ENCODE measurements at places on chromosomes 11 and 22.
A peak's percentile ranks its signal among the peaks of the same experiment; 100 is the strongest.

DNA sequence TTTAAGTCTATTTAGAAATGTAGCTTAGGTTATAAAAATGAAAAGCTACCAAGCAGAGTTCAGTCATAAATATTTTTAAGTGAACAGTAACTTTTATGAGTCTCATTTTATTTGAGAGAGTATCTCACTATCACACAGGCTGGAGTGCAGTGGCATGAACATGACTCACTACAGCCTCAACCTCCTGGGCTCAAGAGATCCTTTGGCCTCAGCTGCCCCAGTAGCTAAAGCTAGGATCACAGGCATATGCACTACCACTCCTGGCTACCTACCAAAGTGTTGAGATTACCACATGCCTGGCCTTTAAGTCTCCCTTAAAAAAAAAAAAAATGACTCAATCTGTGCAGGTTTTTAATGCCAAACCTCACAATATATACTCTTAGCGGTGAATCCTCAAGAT is 34.7 kb upstream of the CLNS1A start:
- no peak for DNase-seq

GRCh38 chr11:827897-828192 is at the start of gene CRACR2B:
Gene CRACR2B, plus strand, starts transcription at chr11:827919. Its CDS starts 689 bp downstream, at chr11:828608.
- DNase-seq: no peak

- DNase-seq: no peak
These were observed 35.9 kb downstream of the ST3GAL4 start for GRCh38 chr11:126391286-126391954.

DNA sequence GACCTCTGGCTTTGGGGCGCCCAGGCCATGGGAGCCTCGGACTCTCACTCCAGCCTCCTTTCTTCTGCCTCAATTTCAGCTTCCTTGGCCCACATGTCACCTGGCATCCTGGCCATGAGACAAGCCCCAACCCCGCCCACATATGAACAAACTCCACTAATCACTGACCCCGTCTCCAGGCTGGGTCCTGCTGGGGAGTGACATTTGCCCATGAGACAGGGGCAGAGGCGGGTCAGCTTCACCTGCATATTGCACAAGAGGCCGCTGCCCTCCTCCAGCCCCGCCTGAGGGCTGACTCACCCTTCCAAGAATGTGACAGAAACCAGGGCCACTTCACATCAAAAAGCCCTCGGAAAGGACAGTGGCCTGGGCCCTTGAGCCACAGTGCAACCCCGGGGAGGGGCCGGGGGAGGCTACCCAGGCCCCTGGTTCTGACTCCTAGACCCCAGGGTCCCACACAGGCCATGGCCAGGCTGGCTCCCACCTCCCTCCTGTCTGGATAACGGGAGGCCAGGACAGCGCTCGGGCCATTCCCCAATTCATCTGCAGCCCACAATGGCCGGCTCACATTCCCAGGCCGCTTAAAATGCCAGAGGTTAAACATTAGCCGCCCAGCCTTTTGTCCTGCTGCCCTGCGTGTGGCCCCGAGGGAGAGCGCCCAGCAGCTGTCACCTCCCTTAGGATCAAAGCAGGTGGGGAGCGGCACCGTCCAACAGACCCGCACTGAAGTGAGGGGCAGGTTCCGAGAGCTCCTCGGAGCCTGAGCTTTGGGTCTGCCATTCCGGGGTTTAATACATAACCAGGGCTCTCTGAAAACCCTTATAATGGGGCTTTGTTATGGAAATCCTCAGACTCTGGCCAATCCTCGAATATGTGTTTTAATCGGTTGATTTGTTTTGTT is 42.3 kb downstream of the TRMU start:
- DNase-seq: peak; percentile 84

GRCh38 chr11:8720352-8720751 is 37.8 kb downstream of the RPL27A start:
- no peak for DNase-seq

DNA sequence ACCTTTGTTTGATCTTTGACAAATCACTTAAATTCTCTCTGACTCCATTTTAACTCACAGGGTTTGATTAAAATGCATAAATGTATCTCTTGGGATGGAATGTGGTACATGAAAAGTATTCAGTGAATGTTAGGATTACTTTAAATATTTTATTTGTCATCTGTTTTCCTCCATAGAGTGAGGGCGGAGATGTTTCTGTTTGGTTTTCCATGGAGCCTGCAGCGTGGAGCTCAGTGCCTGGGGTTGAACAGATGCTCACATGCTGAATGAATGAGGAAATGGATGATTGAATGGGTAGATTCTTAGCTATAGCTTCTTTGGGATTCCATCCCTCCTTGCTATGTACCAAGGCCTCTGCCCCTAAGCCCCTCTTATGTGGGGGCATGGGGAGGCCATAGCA is 10.0 kb downstream of the TSPAN18 start:
- no peak for DNase-seq

DNA sequence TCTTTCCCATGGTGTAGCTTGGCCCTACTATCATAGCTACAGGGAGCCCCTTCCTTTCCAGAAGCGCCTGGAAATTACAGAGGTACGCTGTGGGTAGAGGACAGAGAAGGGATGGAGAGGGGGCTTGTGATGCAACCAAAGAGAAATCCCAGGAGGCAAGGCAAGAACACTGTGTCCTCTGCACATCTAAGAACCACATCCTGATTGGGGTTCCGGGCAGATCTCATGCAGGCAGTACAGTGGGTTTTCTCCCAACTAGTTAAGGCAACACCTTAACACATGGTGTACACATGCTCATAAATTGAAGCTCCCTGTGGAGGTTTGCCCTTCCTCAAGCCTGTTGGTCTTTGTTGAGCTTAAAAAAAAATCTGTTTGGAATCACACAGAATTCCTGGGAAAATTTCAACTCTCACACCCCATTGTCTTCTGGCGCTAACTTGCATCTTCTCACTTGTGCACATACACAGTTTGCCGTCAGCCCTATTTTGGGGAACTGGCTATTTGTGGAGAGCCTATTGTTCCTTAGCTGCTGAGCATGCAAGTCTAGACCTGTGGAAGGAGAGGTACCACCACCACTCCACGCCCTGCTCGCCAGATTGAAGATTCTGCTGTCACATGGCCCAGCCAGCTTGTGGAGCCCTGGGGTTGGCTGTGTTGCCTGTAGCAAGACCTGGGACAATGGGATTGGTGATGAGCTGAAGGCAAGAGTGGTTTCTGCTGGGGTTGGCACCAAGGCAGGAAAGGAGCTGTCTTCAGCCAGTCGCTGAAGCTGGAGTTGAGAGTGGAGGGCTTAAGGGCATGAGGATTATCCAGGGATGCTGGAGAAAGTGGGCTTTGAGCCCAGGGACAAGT is 52.4 kb downstream of the ALX4 start:
- no peak for DNase-seq

- no peak for DNase-seq
These were observed 267.4 kb upstream of the CCDC179 start for GRCh38 chr11:23127706-23128105.

- DNase-seq: no peak
These were observed 17.2 kb downstream of the MYEOV start for GRCh38 chr11:69310934-69311766.

- DNase-seq: no peak
These were observed 52.9 kb upstream of the RTL6 start for GRCh38 chr22:44550711-44551491.

GRCh38 chr22:43100225-43100624 is 10.3 kb upstream of the BIK start:
- DNase-seq: no peak

DNA sequence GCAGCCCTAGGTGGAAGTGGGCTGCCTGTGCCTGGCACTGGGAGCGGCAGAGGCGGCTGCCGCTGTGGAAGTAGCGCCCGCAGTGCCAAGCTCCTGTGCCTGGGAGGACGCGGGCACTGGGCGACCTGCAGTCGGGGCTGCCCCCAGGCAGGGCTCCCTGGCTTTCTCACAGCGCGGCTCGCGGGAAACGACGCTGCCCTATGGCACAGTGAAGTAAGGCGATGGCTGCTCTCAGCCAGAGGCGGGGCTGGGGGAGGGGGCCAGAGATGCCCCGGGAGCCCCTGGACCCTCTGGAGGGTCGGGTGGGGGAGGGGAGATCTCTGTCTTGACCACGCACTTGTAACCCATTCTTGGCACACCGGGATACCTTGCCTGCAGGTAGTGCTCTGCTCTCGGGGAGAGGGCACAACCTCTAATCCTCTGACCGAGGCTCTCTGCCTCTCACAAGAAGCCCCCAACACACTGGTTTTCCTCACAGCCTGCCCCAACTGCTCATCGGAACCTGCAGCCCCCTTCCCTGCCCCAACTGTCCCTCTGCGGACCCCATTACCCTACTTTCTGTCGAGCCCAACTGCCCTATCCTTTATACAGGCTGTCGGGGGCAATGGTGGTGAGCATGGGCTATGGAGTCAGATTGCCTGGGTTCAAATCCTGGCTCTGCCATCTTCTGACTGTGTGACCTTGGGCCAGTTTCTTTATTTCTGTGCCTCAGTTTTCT is 32.2 kb upstream of the TRIM29 start:
- DNase-seq: no peak

GRCh38 chr22:39947220-39948216 is 12.7 kb upstream of the TMA7B start:
- no peak for DNase-seq

DNA sequence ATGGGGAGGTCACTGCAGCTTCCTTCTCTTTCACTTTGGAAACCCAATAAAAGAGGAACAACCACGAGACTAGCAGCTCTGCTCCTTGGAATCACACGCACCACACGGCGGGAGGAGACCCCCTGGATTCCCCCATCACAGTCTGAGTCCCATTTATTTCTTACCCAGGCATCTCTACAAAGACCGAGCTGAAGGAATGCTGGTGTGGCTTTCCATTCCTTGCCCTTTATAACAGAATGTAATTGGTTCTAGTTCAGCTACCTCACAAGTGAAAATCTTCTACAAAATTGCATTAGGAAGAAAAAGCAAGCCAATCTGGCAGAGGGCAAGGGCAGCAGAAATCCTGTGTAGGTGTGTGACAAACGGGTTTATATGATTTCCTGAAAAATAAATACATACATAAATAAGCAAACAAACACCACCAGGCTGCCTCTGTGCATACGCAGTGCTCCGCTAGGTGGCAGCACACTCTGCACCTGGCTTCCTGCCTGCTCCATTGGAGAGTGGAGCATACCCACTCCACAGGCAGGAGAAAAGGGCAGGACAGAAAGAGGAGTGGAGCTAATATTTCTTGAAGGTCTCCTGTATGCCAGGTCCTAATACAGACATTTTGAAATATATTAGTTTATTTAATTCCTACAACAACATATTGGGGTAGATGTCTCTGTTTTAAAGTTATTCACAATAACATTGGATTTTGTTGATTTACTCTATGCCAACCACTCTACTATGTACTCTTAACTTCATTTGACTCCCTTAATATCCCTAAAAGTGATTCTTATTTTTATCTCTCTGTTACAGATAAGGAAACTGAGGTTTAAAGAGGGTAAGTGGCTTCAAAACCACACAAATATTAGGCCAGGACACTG is 673.1 kb downstream of the KCNA4 start:
- peak; percentile 68 for DNase-seq

DNA sequence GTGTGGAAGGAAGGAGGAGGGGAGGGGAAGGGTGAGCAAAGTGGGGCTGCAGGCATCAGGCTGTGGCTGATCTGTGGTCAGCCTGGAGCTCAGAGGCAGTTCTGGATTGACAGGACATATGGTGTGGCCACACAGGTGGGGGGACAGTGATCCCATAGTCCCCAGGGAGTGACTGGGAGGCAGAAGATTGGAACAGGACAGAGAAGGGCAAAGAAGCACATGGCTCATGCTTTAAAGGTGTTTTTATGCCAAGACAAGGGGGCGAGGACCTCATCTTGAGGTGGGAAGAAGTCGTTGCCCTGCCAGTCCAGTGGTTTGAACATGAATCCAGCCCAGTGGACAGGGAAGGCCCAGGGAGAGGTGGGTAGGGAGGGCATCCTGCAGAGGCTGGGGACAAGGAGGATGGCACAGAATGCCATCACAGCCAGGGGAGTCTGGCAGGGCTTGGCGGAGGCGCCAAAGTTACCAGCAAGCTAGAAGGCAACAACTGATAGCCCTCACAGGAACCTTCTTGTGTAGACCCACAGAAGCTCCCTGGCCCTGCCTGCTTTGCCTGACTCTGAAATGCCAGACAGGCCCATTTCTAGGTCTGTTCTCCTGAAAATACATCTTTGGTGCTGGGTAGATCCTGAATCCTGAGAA is 3.1 kb downstream of the BET1L start:
- DNase-seq: no peak

- peak; percentile 68 for DNase-seq
These were observed 122.3 kb upstream of the SNX19 start for GRCh38 chr11:131038597-131038996.

DNA sequence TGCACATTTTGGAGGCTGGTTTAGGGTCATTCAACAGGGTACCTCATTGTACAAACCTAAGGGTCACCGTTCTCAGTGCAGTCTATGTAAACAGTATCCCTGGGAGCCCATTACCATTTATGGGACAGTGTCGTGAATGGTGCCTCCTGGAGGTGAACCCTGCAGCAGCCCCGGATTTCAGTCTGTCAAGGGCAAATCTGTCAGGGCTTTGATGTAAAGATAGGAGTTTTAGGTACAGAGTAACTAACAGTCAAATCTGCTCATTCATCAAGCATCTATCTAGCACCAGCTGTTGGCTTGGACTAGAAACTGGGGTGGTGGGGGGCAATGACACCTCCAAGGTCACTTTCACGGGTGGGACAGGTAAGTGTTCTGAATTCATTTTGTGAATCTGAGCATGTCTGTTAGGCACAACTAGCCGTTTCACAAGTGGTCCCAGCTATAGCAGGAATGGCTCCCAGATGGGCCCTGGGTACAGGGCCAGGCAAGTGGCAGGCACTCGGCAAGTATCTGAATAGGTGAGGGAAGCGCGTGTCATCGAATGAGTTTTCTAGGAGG is 63.6 kb downstream of the PARVG start:
- DNase-seq: no peak

- DNase-seq: no peak
These were observed 13.0 kb downstream of the OR52N4 start for GRCh38 chr11:5767056-5767455.

- DNase-seq: no peak
These were observed 39.4 kb downstream of the BLID start for GRCh38 chr11:122076512-122077120.

GRCh38 chr11:5369789-5370188 is 13.8 kb upstream of the OR51M1 start:
- DNase-seq: no peak

DNA sequence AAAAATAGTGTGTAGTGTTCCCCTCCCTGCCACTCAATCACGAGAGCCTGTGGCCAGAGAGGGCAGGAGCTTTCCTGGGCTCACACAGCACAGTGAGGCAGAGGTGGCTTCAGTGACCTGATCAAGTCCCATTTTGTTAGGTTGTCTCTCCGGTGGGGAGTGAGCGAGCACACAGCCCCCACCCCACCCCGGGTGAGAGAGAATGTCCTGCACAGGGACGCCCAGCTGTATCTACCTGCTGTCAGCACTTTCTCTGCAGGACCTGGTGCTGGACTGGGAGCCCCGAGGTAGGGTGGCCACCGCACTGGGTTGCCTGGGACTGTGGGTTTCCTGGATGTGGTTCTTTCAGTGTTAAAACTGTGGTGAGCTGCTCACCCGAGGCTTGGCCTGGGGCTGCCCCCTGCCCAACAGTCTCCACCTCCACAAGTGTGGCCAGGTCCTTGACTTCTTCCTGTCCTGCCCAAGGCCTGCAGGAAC is 6.1 kb downstream of the CAPN5 start:
- no peak for DNase-seq

- DNase-seq: no peak
These were observed 14.7 kb downstream of the LUZP2 start for GRCh38 chr11:24511511-24511910.

GRCh38 chr22:24067587-24068376 is 56.7 kb downstream of the CABIN1 start:
- DNase-seq: no peak
